ENCODE measurements at places on chromosomes 13 and 19.

- no peak for DNase-seq
Measured at GRCh38 chr13:98056839-98057410, 86.0 kb upstream of the FARP1 start.

DNA sequence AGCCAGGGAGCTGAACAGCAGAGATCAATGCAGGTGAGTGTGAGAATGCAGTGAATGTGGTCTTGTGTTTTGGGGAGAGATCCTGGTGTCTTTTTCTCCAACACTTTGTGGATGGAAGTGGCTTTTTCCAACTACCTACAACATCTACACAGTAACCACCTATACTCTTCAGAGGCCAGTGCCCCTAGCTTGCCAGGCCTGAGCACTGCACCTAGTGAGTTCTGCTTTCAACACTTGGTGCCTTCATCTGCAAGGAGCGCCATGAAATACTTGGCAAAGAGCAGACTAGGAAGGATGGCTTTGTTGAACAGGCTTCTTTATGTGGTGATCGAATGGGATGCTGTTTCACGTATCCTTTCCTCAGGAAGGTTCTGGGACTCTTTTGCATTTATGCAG lies 21.3 kb upstream of the HMGB1 start:
- DNase-seq, result no peak

DNA sequence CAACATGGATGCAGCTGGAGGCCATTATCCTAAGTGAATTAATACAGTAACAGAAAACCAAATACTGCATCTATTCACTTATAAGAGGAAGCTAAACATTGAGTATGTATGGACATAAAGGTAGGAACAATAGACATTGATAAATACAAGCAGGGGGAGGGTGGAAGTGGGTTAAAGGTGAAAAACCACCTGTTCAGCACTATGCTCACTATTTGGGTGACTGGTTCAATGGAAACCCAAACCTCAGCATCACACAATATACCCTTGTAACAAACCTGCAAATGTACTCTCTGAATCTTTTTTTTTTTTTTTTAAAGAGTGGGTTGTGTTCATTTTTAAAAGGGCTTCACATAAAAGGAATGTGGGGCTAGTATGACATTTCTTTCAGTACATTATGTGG lies 26.9 kb upstream of the CPB2 start:
- no peak for DNase-seq

- DNase-seq, result no peak
Measured at GRCh38 chr13:35882722-35883497, 248.3 kb downstream of the DCLK1 start.

- no peak for DNase-seq
Measured at GRCh38 chr13:74929436-74929835, 552.5 kb downstream of the TBC1D4 start.

DNA sequence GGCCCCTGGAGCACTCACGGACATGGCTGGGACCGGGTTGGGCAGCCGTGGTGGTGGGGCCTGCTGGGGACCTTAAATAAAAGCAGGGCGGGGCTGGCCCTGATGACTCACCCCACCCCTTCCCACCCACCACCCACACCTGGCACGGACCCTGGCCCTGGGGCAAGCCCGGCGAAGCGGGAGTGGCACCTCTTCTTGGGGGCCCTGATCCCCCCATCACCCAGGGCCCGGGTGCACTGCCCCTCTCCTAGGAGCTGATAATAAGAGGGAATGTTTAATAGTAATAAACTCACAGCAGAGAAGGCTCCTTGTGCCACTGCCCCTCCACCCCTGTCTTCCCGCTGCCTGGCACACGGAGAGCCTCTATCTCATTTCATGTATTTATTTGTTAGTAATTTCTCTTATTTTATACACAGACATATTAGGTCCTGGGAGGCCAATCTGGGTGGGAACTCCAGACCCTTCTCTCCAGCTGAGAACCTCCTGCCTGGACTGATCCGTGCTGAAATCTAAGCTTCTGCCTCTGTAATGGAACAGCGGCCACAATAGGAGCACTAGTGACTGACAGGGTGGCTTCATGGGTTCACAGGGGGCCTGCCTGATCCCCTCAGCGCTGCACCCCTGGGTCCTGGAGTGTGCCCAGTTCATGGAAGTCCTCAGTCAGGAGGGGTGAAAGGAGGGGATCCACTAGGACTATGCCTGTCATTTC lies at the start of gene LGALS7:
LGALS7 (minus strand) TSS at position 49 of the 709 bp plus-strand sequence; CDS start at position 24, 25 bp downstream.
- no peak for DNase-seq

GRCh38 chr19:44891016-44891882 lies at the start of gene TOMM40:
Gene TOMM40 (plus strand): TSS chr19:44891254. CDS start chr19:44891416, 162 bp downstream.
- no peak for DNase-seq

DNA sequence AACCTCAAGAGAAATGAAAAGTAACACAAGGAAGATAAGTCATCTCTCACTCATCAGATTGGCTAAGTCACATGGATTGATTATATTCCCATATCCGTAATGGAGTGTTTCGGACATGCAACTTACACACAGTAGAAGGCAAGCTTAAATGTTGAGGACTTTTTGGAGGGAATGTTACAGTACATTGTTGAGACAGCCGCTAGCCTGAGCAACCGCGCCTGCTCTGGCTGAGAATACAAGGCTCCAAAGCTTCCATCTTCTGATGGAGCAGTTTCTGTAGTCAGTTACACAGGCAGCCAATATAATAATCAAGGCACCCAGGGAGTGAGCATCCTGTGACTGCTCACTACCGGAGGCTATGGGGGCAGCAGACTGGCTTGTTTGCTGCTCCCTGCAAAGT lies 1.0 kb upstream of the CRYL1 start:
- DNase-seq, result peak; percentile 35

DNA sequence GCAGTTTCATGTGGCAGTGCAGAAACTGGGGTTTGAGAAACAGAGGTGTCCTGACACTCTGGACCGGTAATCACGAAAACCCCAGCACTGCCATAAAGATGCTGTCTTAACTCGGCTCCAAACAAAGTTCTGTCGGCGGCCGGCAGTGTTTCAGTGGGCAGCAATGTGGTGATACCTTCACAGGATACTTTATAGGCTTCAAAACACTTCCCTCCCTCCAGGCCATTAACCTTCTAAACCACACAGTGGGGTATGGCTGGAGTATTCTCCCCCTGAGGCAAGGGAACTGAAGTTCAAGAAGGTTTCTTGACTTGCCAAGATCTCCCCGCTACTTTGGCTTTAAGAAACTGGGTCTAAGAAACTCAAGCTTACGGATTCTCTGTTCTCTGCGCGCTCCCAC lies 1.1 kb downstream of the RUBCNL start:
- DNase-seq, result no peak

GRCh38 chr19:23415034-23415433 lies 19.8 kb upstream of the ZNF91 start:
- no peak for DNase-seq

- no peak for DNase-seq
Measured at GRCh38 chr13:44540761-44541434, 35.2 kb downstream of the TSC22D1 start.
